ENCODE measurements at places on chromosomes 16 and 17.

DNA sequence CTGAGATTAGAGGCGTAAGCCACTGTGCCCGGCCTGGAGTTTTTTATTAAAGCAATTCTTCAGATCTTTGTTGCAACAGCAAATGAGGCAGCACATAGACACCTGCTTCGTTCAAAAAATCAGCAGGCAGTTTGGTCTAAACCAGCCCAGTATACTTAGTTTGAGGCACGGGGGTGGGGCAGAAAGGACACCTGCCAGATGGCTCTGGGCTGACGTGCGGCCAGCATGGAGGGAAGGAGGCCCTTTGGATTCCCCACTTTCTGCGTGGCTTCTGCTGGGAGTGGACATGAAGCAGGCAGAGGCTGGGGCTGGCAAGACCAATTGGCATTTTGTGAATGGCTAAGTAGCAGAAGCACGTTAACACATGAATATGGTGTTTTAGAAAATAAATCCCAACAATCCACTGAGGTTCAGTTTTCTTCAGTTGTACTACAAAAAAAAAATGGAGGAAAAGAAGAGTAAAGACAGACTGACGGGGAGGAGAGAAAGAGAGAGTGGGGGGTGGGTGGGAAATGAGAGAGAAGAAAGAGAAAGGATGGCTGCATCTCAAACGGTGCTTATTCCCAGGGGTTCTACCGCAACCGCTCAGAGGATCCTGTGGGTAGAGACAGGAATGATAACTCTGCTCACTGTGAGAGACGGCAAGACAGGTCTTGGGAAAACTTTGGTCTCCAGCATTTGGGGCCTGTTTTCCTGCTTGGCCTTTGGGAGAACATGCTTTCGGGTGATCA lies 16.3 kb downstream of the C16orf46 start:
- DNase-seq: no peak

DNA sequence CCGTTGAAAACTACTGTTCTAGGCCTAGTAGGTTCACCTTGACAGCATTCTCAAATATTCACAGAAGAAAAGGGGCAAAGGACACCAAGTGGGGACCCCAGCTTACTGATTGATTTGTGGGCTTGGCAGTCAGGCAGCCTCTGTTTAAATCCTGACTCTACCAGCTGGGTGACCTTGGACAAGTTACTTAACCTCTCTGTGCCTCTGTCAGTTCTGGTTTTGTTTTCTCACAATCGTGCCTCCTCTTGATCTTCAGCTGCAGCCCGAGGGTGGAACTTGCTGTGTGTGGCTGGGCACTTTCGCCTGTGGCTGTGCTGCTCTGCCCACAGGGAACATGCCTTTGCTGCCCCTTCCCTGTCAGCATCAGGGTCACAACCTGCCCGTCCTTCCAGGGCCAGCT lies 17.8 kb downstream of the RAP1GAP2 start:
- DNase-seq: no peak

- no peak for DNase-seq
Observed at GRCh38 chr16:84566545-84567257, 51.2 kb downstream of the COTL1 start.

GRCh38 chr16:87316450-87316922 lies 706 bp downstream of the C16orf95 start:
- DNase-seq: no peak

DNA sequence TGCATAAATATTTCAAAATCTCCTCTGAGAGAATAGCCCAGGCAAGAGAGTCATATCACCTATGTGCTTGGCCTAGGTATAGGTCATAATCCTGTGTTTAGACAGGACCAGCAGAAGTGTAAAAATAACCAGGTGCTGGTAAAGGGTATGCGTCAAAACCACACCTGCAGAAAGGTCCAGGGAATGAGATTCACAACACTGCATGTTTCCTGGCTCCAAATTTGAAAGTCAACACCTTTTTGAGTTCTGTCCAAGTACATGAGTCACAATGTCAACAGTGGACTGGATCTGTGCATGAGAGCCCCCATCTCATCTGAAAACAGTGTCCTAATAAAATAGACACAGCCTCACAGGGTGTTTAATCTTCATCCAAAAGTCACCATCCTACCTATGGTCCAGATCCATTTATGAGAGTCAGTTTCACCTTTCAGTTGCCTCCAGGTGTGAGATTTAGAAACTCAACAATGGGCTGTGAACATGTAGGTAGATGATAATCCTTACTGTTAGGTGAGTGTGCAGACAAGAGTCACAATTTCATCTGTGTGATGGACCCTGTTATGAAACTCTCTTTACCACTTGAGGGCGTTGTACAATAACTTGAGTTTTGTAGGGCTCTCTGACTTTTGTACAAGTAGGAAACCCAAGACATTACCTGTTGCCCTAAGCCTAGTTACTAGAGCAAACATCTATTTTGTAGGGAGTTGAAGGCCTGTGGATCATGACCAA lies 2100.7 kb downstream of the TP53TG3F start:
- no peak for DNase-seq

- DNase-seq: no peak
Observed at GRCh38 chr17:13562271-13562800, 39.4 kb downstream of the HS3ST3A1 start.

DNA sequence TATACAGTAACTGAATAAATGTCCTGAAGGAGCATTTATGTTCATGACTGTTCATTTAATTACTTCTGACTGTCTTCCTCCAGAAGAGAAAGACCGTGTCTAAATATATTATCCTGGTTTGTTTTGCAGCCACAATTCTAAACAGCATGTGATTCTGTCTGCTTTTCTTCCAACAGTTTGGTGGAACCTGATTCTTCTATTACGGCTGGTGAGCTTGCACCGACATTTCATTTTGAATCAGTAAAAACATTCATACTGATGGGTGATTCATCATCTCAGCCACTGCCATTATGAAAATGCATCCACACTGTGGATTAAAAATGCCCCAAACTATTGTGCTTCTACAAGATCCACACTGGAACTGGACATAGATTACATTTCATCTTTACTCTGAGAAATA lies 16.9 kb downstream of the KNOP1 start:
- DNase-seq: no peak

GRCh38 chr16:5850632-5851392 lies 753.2 kb upstream of the EEF2KMT start:
- DNase-seq: no peak

DNA sequence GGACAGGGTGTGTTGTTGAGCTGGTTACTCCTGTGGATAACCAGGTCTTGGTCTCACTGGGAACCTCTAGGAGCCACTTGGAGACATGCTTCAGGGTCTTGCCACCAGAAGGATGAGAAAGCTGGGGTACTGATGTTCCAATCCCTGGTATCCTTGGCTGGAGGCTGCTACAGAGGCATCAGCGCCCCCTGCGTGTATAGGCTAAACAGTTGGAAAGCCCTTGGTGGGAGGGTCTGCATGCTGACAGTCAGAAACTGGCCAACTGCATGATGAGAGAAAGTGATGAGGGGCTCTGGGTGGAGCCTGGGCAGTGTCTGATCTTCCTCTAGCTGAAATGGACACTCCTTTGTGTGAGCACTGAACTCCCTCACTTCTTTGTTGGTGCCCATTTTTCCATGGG lies 536.9 kb downstream of the XYLT1 start:
- DNase-seq: no peak

DNA sequence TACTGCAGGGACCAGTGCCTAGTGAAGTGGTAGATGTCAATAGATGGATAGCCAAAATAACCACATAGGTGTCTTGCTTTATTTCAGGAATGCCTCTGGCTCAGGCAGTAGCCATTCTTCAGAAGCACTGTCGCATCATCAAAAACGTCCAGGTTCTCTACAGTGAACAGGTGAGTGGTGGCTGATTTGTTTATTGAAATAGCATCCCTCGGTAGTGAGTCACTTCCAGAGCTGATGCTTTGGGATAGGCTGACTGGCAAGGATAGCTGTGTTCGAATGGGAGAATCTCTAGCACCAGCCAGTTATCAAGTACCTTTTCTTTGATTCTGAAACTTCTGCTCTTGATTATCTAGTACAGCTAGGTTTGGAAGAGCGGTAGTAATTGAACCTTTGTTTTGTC lies 10.3 kb downstream of the PHAF1 start:
- no peak for DNase-seq

DNA sequence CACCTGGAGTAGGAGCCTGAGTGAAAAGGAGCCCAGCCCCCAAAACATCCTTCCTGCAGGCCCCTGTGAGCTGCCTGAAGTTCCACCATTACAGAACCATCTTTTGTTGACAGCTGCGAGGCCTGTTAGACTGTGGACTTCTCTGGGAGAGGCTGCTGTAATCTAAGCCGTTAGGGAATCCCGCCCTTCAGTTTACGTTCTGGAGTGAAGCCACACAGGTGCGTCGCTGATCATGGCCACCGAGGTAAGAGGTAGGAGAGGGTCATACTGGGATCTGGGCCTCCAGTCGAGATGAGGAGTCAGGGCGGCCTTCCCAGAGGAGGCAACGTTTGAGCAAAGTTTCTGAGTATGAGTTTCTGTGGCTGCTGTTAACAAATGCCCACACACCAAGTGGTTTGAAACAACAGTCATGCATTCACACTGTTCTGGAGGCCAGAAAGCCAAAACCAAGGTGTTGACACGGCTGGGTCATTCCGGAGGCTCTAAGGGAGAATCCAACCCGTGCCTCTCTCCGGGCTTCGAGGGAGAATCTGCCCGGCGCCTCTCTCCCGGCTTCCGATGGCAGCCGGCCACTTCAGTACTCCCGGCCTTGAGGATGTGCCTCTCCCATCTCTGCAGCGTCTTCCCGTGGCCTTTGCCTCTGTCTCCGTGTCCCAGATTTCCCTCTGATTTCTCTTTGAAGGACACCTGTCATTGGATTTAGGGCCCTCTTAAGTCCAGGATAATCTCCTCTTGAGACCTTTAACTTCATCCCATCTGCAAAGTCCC lies 26.6 kb upstream of the ATP2C2 start:
- DNase-seq: no peak

DNA sequence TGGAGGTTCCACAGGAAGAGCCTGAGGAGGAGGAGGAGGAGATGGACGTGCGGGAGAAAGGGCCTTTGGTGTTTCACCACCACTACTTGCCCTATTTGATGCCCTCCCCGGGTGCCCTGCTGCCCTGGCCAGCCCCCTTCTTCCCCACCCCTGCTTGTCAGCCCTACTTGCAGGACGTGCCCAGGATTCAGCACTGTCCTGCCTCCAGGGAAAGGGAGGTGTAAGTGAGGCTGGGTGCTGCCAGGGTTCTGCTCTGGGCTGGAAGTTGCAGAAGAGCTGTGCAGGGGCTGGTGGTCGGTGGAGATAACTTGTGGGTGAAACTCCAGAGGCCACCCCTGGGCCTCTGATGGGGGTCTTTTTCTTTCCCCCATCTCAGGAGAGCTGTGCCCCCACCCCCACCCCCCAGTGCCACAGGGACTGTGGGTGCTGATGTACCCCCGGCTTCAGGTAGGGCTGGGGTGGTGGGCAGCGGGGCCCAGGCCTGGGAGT lies 3.0 kb downstream of the PRR29 start:
- no peak for DNase-seq

DNA sequence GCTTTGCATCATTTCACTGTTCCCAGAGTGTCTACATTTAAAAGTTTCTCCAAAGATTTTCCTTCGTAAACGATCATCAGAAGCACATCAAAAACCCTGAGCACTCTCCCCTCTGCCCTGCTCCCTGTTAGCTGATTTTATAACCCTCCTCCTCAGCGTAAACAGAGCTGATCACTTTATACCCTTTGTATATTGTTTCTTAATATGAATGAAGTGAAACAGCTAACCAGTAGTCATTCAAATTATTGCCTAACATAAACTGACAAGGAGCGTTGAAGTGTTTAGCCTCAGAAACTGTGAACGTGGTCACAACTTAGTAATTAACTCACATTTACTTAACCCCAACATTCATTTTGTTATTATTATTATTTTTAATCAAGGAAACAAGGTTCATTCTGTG lies 160.0 kb upstream of the FOXF1 start:
- DNase-seq: no peak

- DNase-seq: no peak
Observed at GRCh38 chr16:67305216-67306071, 21.1 kb downstream of the KCTD19 start.

- DNase-seq: no peak
Observed at GRCh38 chr17:72381597-72382397, 261.0 kb downstream of the SOX9 start.

DNA sequence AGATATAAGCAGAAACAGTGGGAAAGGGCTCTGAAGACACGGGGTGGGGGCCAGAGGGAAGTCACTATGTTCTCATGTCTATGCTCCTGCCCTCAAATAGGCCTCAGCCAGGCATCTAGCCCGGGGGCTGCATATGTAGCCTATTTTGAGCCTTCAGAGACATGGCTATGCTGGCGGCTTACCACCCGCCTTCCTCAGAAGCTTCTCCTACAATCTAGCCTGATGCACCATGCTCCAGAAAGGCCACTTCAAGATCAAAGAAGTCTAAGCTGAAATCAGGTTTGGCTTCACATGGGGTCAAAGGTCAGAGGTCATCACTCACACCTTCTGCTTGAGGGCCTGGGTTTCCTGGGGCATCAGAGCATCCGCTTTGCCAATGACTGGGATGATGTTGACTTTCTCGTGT lies 1.6 kb downstream of the SEPTIN1 start:
- DNase-seq: no peak

DNA sequence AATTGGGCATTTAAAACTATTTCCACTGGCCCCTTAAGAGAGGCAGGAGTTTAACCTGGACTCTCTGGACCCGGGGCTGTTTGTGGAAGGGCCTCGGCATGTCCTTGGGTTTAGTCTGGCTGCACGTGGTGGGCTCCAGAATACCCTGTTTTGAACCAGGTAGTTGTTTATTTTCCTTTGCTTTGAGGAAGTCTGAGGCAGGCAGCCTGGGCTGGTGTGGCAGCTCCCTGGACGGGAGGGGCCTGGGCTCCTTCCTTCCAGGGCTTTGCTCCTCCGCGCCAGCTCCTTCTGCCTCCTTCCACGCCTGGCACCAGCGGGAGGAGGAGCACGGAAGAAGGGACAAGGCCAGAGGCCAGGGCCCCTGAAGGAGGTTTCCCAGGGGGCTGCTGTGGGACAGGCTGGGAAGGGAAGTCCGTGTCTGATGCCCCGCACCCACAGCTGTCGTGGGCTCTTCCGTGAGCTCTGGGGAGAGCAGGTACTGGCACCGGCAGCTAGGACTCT lies 15.5 kb downstream of the BANP start:
- peak; percentile 8 for DNase-seq

DNA sequence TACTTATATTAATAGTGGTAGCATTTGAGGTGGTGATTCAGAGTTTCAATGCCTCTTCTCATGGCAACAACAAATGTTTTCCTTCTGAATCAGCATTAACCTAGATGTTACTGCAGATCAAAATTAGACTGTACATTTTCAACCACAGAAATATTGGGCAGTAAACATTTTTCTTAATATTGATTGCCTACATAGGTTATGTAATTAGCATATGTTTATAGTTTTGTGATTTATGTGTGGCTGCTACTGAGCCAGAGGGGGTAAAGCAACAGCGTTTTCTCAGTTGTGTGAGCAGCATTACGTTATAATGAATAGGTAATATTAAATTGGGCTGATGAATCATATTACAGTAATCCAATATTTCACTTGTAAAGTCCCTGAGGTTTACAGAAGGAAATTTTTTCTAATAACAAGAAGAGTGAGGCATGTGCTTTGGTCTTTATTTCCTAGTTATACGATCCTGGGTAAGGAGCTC lies 18.8 kb upstream of the BMERB1 start:
- no peak for DNase-seq

DNA sequence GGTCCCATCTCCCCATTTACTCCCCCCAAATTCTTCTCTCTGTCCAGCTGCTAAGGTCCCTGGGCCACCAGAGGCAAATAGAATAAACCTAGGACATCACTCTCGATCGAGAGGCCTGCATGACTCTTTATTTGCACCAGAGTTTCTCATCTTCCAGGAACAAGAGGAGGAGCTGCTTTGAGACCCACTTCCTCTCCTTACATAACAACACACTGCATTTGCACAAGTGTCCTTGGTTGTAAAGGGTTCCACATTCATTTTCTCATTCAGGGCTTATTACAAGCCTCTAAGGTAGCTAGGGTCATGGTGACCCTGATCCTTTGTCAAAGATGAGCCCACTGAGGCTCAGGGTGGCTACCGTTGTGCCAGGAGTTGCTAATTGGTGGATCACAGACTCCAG lies 38.1 kb upstream of the RHOT1 start:
- DNase-seq: peak; percentile 54
